CMK (cell line): ENCODE measurements at places on chromosomes 1 and 21.

GRCh38 chr1:2236695-2237677 is 8.9 kb downstream of the SKI start:
- no peak for DNase-seq

GRCh38 chr21:28133116-28133515 is 859.6 kb downstream of the LTN1 start:
- no peak for DNase-seq

DNA sequence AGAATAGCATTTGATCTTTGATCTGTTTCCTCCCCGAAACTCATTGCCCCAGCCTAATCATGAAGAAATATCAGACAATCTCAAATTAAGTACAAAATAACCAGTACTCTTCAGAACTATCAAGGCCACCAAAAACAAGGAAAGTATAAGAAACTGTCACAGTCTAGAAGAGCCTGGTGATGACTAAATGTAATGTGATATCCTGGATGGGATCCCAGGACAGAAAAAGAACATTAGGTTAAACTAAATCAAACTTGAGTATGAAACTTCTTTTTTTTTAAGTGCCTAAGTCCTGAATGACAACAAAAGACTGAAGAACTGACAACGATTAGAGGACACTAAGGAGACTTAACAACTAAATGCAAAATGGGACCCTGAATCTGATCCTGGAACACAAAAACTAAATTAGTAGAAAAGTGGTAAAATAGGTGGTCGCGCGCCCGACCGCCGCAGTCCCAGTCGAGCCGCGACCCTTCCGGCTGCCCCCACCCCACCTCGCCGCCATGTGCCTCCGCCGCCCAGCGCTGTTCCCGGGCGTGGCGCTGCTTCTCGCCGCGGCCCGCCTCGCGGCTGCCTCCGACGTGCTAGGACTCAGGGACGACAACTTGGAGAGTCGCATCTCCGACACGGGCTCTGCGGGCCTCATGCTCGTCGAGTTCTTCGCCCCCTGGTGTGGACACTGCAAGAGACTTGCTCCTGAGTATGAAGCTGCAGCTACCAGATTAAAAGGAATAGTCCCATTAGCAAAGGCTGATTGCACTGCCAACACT is 5.5 kb upstream of the PRKAB2 start:
- DNase-seq: no peak

GRCh38 chr1:32984090-32984454 is 19.5 kb upstream of the RNF19B start:
- DNase-seq: no peak

- peak; percentile 80 for DNase-seq
Measured at GRCh38 chr1:44808938-44809917, 905 bp downstream of the BTBD19 start.

DNA sequence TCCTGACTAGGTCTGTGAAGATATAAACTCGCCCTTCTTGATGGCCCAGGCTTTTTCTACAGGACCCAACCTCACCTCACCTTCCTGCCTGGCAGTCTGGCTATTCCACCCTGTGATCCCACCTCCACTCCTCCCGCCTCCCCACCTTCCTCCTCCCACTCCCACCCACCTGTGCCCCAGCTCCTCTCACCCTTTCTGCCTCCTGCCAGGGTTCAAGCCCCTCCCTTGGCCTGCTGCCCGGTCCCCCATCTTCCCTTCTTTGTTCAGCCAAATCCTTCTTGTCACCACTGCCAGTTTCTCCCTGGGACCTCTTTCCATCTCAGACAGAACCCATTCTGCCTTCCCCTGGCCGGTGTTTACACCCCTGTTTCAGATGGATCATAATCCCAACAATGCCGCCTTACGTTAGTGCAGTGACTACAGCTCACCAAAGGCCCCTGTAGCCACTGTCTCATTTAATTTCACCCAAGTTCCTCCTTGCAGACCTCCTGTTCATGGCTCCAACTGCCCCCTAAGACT is 127.5 kb upstream of the EDN2 start:
- no peak for DNase-seq
